ENCODE measurements at places on chromosomes 7 and 10. TPM values are rescaled to one million over a fixed set of nuclear protein-coding genes. Genes with fewer than 3 reads are reported as not detected.
A peak's percentile ranks its signal among the peaks of the same experiment; 100 is the strongest.

The NPTX2 gene
- 6.7 TPM for total RNA-seq

The THSD7A gene
- total RNA-seq: 0.85 TPM

The PIP gene
- not detected for total RNA-seq

DNA sequence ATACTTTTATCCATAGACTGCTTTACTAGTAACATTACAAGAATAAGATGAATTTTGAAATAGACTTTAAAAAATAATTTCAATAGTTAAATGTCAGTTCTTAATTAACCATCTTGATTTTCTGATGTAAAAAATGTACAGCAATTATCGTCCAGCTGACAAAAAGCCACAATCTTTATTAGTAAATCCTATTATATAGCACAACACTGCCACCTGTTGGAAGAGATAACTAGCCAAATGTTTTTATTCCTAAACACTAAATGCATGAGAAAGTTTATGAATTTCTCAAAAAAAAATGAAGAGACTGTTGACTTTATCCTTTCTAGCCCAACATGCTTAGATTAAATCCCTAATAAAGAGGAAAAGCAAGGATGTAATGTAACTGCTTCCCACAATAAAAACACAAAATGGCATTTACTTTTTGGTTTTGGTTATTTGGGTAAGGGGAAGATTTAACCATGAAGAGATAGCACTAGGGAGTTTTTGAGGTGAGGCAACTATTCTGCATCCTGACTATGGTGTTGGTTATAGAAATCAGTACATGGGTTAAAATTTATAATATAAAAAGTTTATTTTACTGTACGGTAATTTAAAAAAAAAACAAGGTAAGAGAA lies 8.0 kb downstream of the COA1 start:
- no peak for DNase-seq
- no peaks in the 10 kb centered on the region for H3K27me3 ChIP-seq
- H3K27ac ChIP-seq: no peak overlapping the region
- H3K4me3 ChIP-seq: no peak overlapping the region
- no peaks in the 10 kb centered on the region for H3K4me1 ChIP-seq
- H3K36me3 ChIP-seq: no peaks in the 10 kb centered on the region

DNA sequence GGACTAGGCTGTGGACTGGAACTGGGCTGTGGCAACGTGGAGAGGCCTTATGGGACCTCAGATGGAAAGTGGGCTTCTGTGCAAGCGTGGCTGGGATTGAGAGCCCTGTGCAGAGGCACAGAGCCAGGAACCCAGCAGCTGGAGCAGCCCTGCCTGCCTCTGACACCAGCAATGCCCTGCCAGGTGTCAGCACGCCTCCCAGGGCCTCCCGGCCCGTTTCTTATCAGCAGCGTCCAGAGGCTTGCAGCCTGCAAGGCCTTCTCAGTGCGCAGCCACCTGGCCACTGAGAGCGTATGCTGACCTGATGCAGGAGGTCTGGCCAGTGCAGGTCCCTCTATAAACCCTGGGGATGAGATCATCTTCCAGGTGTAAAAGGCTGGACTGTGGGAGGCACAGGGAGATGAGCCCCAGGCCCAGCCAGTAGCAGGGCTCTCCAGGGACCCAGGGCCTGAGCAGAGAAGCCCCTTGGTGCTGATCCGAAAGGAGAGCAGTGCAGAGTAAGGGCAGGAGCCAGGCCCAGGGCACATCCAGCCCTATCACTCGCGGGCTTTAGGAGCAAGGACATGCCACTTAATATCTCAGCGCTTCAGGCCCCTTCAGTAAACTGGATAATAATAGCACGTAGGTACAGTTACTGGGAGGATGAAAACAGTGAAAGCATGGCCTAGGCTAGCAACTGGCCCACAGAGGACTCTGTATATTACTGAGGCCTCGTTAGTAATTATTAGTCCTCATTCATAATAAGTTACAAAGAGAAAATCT lies 38.8 kb upstream of the ANTXRL start:
- H3K27me3 ChIP-seq: no peaks in the 10 kb centered on the region
- no peaks in the 10 kb centered on the region for H3K4me1 ChIP-seq
- DNase-seq: peak; percentile 57
- H3K27ac ChIP-seq: no peak overlapping the region

GRCh38 chr7:131067220-131067619 lies 260.5 kb upstream of the MKLN1 start:
- H3K27me3 ChIP-seq: no peaks in the 10 kb centered on the region
- peaks cover 45% of the 10 kb centered on the region for H3K4me1 ChIP-seq
- H3K27ac ChIP-seq: peak overlapping the region; percentile 16
- peaks cover 3% of the 10 kb centered on the region for H3K36me3 ChIP-seq
- no peak for DNase-seq
- H3K4me3 ChIP-seq: no peak overlapping the region

GRCh38 chr10:11015446-11015934 lies 2.2 kb upstream of the CELF2 start:
- H3K27ac ChIP-seq: peak overlapping the region; percentile 92
- H3K27me3 ChIP-seq: no peaks in the 10 kb centered on the region
- DNase-seq: no peak
- H3K36me3 ChIP-seq: no peaks in the 10 kb centered on the region
- no peaks in the 10 kb centered on the region for H3K4me1 ChIP-seq

- DNase-seq: no peak
- no peaks in the 10 kb centered on the region for H3K36me3 ChIP-seq
- H3K4me3 ChIP-seq: no peak overlapping the region
These were observed 102.4 kb upstream of the FRMD4A start for GRCh38 chr10:14433147-14433546.

GRCh38 chr7:155993420-155994278 lies 181.4 kb upstream of the SHH start:
- H3K27me3 ChIP-seq: no peaks in the 10 kb centered on the region
- H3K4me3 ChIP-seq: no peak overlapping the region
- no peaks in the 10 kb centered on the region for H3K4me1 ChIP-seq
- peak; percentile 50 for DNase-seq
- no peak overlapping the region for H3K27ac ChIP-seq

DNA sequence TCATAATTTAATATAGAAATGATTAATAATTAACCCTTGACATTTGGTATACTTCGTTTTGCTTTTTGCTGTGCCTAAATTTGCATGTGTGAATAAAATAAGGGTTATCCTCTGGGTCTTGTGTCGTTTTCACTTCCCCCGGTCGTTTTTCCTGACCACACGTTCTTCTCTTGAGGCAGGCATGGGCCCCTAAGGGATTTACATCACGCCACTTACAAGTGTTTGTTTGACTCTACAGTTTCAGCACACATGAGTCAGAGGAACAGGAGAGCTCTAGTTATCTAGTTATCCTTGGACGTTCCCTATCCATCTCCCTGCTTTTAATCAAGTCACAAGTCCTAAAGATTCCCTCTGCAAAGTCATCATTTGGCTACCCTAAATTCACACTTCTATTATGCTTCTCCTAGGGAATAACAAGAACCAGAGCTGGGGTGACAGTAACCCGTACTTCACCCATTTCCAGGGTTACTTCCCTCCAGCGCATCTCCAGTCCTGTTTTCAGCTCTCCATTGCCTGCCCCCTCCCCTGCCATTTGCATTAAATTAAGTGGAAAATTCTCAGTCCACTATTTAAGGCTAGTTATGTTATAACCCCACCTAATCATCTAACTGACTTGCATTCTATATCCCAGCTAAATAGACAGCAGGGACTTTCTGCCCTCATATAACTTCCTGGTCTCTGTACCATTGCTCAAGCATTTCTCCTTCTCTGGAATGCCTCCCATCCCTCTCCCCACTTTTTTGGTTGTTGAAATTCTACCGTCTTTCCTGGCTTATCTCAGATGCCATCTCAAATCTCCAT lies 206.9 kb downstream of the PTEN start:
- no peak for DNase-seq
- H3K27ac ChIP-seq: no peak overlapping the region
- H3K4me3 ChIP-seq: no peak overlapping the region
- H3K4me1 ChIP-seq: no peaks in the 10 kb centered on the region
- H3K36me3 ChIP-seq: no peaks in the 10 kb centered on the region

DNA sequence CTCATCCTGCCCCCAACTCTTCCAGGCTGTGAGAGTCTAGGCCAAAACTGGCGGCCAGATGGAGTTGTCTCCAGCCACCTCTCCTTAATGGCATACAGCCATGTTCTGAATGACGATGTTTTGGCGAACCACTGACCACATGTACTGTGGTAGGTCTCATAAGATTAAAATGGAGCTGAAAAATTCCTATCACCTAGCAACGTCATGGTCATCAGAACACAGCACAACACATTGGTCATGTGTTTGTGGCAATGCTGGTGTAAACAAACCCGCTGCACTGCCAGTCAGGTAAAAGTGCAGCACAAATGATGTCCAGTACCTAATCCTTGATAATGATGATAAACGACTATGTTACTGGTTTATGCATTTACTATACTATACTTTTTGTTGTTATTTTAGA lies 290.0 kb upstream of the MKI67 start:
- H3K27ac ChIP-seq: no peak overlapping the region
- no peaks in the 10 kb centered on the region for H3K27me3 ChIP-seq

DNA sequence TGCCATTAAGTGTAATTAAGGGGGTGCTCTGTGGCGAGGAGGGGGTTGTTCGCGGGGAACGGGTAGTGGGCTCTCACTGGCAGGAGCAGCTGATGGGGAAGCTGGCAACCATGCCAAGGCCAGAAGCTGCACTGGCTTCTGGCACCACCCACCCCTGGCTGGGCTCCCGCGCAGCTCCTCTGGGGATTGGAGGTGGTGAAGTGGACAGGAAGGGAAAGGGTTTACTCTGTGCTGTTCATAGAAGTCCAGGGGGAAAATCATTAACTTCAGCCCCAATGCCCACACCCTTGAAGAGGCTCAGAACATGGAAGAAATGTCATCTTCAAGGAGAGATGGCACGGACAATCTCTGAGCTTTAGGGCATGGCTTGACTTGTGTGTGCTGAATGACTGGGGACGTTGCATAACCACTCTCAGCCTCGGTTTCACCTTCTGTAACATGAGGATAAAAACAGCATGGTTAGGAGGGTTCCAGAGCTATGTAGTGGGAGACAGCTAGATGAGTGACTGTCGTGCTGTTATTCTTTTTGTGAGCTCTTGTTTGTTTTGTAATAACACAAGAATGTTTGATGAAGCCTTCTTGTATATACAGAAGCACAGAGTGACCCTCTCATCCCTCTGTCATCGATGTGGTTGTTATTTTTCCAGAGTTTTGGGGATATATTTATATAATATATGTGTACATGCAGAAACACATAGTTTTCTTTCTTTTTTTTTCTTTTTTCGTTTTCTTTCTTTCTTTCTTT lies 29.9 kb downstream of the KAZALD1 start:
- H3K36me3 ChIP-seq: no peaks in the 10 kb centered on the region
- no peaks in the 10 kb centered on the region for H3K27me3 ChIP-seq
- H3K27ac ChIP-seq: no peak overlapping the region
- no peaks in the 10 kb centered on the region for H3K4me1 ChIP-seq
- no peak for DNase-seq
- H3K4me3 ChIP-seq: no peak overlapping the region

DNA sequence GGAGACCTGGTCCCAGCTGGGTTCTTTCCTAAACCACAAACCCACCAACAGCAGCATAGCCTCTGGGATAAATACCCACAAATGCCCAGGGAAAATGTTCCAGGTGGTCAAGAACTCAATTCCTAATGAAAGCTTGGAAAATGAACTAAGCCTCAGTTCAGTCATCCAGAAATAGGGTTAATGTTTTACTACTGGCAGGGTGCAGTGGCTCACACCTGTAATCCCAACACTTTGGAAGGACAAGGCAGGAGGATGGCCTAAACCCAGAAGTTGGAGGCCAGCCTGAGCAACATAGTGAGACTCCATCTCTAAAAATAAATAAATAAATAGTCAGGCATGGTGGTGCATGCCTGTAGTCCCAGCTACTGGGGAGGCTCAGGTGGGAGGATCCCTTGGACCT lies 82.2 kb downstream of the SVOPL start:
- H3K4me3 ChIP-seq: no peak overlapping the region
- H3K27ac ChIP-seq: no peak overlapping the region
- H3K36me3 ChIP-seq: no peaks in the 10 kb centered on the region
